ENCODE measurements at places on chromosomes 3 and 15. TPM values are rescaled to one million over a fixed set of nuclear protein-coding genes. Genes with fewer than 3 reads are reported as not detected.

DNA sequence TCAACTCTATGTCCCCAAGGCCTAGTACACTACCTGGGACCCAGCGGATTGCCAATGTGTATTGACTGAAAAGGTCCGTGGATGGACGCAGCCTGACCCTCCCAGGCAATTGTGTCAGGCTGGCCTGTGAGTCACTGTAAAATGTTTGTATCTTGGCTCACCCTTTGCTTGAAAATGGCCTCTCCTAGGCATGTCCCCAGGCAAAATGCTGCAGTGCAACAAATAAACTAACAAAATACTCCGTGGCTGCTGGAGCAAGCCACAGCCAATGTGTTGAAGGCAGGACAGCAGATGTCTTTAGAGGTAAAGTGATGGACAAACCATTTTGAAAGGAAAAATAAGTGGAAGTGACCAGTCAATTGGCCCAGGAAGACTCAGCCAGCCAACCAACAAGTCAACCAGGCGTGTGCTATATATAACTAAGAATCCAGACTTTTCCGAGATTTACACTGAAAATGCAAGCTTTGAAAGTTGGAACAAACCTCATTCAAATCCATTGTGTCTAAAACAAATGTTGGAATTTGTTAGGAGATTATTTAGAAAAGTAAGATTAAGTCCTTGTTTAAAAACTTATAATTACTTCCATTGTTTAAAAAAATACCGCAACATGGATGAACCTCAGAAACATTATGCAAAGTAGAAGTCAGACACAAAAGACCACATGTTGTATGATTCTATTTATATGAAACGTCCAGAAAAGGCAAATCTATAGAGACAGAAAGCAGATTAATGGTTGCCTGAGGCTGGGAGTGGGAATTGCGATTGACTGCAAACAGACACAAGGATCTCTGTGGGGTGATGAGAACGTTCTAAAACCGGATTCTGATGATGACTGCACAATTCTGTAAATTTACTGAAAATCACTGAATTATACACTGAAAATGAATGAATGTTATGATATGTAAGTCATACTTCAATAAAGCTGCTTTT, 191.2 kb downstream of the TLE3 start:
- DNase-seq: no peak

- DNase-seq: no peak
Observed at GRCh38 chr3:131491775-131492174, 11.0 kb downstream of the MRPL3 start.

GRCh38 chr3:126870608-126871210, 112.2 kb upstream of the PLXNA1 start:
- DNase-seq: no peak

GRCh38 chr15:52262364-52262763, 33.2 kb downstream of the MYO5C start:
- DNase-seq: no peak

GRCh38 chr15:41006479-41006878, 53.2 kb downstream of the CHAC1 start:
- DNase-seq: no peak

- no peak for DNase-seq
Observed at GRCh38 chr15:84761607-84762131, 13.3 kb downstream of the ZNF592 start.

DNA sequence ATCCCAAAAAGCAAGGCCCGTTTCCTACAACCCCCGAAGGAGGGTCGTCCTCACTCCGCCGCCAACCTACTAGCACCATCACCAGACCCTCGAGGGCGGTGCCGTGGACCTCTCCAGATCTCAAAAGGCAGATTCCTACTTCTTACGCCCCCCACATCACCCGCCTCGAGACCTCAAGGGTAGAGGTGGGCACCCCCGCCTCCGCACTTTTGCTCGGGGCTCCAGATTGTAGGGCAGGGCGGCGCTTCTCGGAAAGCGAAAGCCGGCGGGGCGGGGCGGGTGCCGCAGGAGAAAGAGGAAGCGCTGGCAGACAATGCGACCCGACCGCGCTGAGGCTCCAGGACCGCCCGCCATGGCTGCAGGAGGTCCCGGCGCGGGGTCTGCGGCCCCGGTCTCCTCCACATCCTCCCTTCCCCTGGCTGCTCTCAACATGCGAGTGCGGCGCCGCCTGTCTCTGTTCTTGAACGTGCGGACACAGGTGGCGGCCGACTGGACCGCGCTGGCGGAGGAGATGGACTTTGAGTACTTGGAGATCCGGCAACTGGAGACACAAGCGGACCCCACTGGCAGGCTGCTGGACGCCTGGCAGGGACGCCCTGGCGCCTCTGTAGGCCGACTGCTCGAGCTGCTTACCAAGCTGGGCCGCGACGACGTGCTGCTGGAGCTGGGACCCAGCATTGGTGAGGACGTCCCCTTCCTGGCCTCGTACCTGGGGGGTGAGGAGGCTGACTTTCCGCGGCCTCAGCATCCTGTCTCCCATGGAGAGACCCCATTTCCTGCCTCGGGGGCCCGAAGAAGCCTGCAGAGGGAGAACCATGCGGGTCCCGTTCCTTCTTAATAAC, at the start of gene MYD88:
TSS of gene MYD88 (plus strand) at position 313 of the 842 bp plus-strand sequence. CDS start at position 353, 40 bp downstream.
- peak; percentile 55 for DNase-seq

- no peak for DNase-seq
Observed at GRCh38 chr3:102599819-102600576, 165.2 kb downstream of the ZPLD1 start.

DNA sequence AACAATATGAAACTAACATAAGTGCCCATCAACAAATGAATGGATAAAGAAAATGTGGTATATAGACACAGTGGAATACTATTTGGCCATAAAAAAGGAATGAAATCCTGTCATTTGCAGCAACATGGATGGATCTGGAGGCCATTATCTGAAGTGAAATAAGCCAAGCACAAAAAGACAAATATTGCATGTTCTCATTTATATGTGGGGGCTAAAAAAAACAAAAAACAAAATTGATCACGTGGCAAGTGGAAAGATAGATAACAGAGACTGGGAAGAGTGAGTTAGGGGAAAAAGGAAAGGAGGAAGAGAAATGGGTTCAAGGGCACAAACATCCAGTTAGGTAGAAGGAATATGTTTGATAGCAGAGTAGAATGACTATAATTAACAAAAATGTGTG, 155.9 kb upstream of the BHLHE40 start:
- DNase-seq: no peak

DNA sequence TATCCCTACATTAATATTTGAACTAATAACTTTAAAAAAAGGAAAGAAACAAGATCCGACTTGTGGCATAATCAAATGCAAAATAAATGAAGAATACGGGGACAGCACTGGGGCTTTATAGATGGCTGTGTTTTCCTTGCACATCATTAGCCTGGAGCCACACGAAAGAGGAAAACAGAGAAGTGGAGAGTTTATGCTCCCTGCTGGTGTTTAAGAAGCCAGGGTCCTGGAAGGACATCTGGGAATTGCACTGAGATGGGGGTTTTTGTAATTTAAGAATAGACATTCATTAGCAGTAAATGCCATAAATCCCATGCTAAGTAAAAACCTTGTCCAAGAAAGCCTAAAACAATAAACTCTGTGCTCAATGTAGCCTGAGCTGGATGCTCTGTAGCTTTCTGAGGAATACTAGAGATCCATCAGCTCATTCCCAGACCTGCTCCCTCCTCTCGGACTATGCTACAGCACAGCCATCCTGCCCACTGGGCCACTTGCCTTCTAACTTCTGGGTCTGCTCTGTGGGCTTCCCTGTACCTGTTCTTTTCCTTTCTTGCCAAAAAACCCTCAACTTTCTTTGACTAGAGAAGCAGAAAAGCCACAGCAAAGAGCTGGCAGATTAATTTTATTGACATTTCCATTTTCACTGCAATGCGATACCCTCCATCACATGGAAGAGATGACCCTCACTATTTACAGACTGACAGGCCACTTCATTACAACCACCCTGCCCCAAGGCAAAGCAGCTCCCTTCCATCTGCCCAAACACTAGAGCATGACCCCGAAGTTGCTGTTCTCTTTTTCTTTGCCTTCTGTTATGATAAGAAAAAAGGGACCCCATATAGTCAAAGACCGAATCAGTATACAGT, 62.3 kb downstream of the MEIS2 start:
- DNase-seq: no peak

Gene VEPH1
- polyA plus RNA-seq: 58.5 TPM

Gene FETUB
- 0.16 TPM for polyA plus RNA-seq

Gene IGDCC3
- 7.7 TPM for polyA plus RNA-seq

Data from renal pelvis (tissue), 12 donors.